ENCODE measurements at places on chromosomes 16 and 17.

DNA sequence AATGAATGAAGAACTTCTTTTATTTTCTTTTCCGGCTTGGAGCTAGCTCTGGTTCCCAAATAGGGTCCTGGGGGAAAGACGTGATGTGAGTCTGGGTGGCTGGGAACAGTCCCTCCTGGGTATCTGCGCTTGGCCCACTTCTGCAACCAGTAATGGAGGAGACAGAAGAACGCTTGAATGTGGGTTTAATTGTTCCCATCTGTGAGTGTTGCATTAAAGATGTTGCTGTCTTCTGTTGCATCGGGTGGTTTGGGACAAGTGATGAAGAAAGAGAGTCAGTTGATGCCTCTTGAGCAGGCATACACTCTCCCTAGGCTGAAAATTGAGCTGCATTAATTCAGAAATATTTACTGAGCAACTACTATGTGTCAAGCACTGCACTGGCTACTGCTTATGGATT is 511.1 kb downstream of the CDH13 start:
- DNase-seq: no peak

GRCh38 chr16:53372992-53373871 is 61.0 kb upstream of the RBL2 start:
- no peak for DNase-seq

DNA sequence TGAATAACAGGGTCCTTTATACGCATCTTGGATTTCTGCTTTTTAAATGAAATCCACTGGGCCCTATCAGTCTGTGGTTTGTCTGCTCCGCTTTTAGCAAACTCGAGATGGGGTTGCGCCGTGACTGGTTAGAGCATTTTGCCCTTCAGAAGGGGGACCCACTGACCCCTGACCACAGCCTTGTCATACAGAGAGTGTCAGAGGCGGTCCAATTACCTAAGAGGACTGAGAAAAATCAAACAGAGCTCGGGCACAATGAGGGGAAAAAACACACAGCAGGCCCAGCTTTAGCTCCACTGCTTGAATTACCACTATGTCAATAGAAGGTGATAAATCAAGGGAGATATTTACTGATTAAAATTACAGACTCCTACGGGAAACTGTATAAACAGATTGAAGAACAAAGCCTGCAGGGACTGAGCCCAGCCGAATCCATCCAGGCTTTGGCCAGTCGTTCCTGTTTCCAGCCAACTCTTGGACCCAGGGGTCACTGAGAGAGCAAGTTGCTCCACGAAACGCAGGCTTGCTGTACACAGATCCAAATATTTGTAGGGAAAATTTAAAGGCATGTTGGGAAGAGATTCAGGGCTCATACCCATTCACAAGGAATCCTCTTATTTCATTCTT is 131.9 kb upstream of the ZFHX3 start:
- peak; percentile 12 for DNase-seq

DNA sequence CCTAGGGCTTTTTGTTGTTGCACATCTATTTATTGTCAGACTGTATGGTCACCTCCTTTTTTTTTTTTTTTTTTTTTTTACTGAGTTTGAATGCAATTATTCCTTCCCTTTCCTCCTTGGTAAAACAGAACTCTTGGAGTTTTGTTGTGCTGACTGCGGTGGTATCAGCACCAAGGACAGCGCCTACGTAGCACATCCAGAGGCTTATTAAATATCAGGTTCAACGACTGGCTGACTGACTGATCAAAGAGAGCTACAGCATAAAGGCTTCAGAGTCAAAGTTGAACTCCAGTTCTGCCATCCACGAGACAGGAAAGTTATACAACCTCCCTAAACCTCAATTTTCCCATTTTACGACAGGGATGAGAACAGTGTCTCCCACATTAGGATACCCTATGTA is 86.1 kb upstream of the RBFOX1 start:
- DNase-seq: no peak

GRCh38 chr17:51214920-51215319 is 44.9 kb downstream of the MBTD1 start:
- DNase-seq: no peak

DNA sequence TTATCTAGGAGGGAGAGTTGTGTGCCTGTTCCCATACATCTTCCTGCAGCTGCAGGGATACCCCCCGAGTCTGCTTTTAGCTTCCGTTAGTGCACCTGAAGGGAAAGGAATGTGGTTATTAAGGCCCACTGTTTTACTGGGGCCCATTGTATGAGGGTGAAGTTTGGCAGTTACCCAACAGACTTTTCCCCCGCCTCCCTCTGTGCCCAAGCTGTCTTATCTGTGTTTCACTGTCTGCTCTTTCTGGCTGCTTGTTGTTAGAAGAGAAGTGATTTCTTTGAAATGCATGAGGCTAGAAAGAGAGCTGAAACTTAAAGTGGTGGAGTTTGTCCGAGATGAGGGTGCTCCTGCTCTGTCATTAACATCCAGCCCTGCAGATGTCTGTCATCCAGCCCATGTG is 7.4 kb upstream of the OR1A2 start:
- no peak for DNase-seq

DNA sequence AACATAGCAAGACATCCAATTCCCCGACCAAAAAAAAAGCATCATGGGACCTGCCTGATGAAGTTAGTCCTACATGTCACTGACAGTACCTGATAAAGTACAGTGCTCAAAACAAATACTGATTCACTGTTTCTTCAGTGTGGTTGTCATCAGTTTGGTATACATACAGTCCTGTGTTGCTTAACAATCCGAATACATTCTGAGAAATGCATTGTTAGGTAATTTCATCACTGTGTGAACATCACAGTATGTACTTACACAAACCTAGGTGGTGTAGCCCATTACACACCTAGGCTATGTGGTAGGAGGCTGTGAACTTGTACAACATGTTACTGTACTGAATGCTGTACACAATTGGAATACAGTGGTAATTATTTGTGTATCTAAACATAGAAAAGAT is 19.0 kb upstream of the FA2H start:
- DNase-seq: no peak

DNA sequence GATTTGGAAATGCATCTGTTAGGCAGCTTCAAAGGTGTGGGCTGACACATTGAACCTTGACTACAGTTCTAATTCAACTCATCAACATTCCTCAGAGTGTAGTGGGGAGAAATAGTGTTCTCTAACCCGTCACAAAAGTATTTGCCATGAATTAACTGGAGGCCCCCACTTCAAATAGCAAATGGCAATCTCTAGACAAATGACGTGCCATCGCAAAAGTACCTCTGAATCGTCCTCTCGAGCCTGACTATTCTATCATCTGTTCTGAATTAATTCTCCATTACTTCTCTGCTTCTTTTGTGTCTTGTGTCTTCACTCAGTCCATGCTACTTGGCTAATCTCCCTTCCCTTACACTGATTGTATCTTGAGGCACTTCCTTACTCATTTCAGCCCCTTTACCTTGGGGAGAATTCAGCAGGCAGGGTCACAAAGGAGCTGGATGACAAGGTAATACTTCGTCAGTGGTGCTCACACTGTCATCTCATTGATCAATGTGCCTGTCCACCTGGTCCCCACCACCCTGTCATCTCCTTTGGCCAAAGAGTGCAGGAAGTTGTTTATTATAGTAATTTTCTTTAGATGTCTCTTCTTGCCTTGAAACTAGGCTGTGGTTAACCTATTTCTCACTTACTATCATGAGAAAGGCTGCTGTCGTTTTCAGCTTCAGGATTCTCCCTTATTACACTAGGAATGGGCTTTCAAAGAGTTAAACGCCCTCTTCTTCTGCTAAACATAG is 108.4 kb downstream of the SYCE1L start:
- no peak for DNase-seq

GRCh38 chr17:80008848-80009247 is 26.8 kb downstream of the TBC1D16 start:
- DNase-seq: no peak

DNA sequence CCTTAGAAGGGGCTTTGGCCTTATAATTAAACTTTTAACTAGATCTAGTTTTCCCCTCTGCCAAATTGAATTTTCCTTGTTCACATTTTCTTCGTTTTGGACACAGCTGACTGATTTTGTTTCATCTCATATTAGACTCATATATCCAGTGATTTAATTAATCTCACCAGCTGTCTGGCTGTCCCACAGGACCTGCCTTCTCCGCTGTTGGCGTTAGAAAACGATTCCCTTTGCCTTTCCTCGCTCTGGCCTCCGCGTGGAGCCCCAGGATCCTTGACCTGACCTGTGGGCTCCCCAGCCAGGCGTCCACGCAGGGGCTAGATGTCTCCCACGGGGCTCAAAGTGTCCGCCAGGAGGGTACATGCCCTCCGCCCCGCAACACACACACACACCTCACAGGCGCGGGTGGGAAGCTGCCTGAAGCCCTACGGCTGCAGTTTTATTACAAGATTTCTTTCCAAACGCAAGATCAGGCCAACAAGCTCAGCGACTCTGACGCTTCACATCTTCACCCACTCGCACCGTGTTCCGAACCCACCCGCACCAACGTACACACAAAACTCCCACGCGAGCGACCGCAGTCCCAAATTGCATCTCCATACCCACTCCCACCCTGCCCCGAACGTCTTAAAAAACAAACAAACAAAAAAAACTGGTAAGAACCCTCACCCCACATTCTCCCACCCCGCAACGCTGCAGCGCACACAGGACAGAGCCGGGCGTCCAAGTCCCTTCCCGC is 1.1 kb downstream of the RPRML start:
- no peak for DNase-seq

DNA sequence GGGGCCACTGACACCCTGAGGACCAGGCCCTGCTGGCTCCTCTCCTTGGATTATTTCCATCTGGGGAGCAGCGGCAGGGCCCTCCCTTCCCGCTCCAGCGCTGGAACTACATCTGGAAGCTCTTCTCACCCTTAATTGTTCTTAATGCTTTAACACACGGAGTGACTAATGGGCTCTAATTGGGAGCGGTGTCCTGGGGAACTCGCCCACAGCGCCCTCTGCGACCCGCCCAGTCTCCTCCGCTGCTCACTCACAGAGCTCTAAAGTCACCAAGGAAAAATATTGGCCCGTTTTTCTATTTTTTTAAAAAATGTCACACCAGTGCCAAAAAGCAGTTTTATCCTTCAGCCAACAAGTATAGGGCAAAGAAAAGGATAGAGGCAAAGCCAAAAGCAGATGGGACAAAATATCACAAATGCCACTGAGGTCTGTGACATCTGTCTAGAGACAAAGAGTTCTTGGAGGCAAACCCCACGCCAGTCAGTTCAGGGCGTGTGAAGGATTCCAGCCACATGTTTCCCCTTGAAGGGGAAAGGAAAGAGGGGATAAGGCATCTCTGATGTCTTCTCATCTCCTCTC is 134.7 kb downstream of the RBFOX3 start:
- DNase-seq: no peak

GRCh38 chr17:79748295-79749099 is 17.8 kb downstream of the ENPP7 start:
- no peak for DNase-seq

DNA sequence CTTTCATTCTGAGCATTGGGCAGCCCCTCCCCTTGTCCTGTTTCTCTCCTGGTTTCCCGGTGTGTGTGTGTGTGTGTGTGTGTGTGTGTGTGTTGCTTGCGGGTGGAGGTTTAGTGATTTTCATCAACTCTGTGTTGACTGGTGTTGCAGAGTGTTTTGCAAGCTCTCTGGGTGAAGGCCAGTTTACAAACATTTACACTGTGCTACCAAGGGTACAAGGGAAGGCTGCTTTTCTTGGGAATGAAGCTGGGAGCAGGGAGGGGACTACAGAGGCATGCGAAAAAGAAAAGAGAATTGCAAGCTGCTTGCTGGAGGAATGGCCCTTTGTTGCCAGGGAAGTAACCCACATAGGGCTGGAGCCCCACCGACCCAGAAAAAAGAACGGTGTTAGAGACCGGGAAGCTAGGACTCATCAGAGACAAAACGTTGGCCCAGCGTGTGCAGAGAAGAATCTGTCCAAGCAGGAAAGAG is 29.6 kb downstream of the HS3ST3B1 start:
- no peak for DNase-seq

GRCh38 chr16:57077714-57078113 is 14.7 kb upstream of the CPNE2 start:
- no peak for DNase-seq

DNA sequence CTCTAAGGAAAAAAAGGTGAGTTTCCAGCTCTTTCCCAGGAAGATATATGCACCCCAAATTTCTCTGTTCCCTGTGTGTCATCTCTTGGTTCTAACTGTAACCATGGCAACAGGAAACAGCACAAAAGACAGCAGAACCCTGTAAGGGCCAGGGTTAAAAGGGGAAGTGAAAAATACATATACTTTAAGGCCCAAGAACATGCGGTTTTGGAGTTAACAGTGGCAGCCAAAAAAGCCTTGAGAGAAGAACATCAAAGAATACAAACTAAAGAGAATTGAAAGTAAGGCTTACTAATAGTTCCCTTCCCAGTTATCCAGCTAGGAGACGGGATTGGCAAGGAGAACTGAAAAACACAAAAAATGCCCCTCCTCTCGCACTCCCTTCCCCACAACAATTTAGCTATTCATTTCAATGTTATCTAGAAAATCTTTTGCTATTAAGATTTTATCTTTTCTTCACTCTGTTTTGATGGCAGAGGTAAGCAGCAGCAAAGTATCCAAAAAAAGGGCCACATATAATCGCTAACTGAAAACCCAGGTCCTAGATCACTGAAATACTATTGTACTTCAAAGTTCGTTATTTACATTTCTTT is 1.5 kb downstream of the SPOP start:
- no peak for DNase-seq

DNA sequence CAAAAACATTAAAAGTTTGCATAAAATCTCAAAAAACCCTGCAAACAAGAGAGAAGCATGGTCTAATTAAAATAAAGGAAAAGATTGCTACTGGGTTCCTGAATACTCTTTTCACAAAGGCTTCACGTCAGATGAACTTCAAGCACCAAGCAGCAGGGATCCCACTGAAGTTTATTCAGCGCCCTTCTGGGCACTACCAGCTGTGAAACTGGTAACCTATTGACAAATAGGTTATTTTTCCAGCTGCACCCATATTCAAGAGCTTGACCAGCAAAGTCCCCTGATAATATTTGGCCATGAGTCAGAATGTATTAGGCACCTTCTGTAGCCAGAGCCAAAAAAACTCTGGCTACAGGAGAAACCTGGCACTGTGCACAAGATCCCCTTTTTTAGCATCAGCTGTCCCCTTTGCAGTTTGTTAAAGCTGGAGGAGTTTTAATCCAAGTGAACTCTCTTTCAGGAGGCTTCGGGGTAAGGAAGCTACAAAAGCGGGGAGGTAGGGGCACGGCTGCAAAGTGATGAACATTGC is 60.3 kb downstream of the GRIN2A start:
- no peak for DNase-seq

GRCh38 chr16:20826039-20826566 is 19.8 kb downstream of the REXO5 start:
- no peak for DNase-seq

- no peak for DNase-seq
Observed at GRCh38 chr17:68507576-68507975, 4.7 kb upstream of the PRKAR1A start.

- DNase-seq: no peak
Observed at GRCh38 chr17:21705021-21705601, 12.8 kb downstream of the KCNJ18 start.

GRCh38 chr17:55177855-55178217 is 86.9 kb upstream of the HLF start:
- DNase-seq: no peak

GRCh38 chr17:34565713-34566112 is 13.7 kb upstream of the TMEM132E start:
- no peak for DNase-seq

Measured in NCI-H2029 treated with DMSO at 0.1 percent for 48 hours (cell line).